ENCODE measurements at places on chromosomes 2 and 18.

DNA sequence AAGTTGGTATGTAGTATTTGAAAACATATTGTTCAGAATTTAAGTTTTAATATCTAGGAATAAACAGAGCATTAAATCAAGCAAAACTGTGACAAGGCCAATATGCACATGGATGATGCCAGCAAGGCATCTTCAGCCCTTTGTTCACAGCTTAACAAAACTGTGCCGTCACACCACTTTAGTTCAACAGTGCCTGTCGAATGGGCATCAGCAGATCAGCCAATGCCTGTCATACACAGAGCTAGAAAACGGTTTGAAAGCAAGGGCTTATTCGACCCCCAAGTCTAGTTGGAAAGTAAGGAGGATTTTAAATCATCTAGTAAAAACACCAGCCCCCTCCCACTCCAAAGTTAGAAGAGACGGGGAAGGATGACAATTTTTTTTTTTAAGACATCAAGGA, 16.7 kb downstream of the ZEB2 start:
- no peak for DNase-seq

- DNase-seq = no peak
Measured at GRCh38 chr18:44539926-44540325, 140.8 kb upstream of the SETBP1 start.

DNA sequence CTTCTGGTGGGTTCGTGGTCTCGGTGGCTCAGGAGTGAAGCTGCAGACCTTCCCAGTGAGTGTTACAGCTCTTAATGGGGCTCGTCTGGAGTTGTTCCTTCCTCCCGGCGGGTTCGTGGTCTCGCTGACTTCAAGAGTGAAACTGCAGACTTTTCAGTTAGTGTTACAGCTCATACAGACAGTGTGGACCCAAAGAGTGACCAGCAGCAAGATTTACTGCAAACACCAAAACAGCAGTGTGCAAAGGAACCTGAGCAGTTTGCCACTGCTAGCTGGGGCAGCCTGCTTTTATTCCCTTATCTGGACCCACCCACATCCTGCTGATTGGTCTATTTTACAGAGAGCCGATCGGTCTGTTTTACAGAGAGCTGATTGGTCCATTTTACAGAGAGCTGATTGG, 55.6 kb downstream of the CHRNA1 start:
- DNase-seq = no peak

DNA sequence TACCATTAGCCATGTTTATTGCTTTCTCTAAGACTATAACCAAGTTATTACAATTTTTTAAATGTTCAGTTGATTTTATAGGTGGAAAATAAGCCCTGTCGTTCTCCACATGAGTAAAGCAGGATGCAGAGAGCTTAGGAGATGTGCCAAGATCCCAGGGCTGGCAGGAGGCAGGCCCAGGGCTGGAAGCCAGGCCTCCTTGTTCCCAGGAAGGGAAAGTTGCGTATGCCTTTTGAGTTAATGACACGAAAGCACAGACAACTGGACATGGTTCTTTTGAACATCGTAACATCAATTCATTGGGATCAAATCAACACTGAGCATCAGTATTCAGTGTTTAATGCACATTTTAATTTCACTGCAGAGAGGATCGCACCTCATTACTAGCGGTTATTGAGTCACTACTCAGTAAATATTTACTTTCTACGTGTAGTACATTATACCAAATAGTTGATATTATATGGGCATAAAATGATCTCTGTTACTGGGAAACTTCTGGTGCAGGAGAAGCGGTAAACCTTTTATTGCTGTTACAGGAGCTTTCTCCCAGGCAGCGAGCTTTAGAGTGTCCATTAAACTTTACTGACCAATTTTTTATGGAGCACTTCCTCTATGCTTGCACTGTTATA, 60.0 kb downstream of the RNF144A start:
- no peak for DNase-seq

DNA sequence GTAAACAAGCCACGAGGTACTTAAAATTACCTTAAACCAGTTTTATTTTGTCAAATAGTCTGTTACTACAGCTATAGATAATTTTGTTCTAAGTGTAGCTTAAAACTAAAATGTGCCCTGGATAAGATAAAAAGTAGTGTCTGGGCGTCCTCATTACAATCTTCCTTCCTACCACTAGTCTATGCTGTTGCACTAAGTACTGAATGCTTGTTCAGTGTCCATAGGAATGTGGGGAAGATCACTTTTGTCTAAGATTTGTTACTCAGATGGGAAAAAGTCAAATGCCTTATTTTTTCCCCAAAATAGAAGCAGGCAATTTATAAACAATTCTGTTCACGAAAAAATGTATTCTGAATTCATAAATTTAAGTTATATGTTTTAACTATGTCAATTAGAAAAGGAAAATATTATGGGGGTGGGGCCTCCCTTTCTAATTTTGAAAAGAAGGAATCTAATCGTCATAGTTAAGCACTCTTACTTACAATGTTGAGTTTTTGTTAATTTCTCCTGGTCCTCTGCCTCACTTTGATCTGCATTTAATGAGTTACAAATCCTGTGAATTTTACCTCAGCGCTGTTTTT, 140.4 kb upstream of the VRK2 start:
- no peak for DNase-seq

DNA sequence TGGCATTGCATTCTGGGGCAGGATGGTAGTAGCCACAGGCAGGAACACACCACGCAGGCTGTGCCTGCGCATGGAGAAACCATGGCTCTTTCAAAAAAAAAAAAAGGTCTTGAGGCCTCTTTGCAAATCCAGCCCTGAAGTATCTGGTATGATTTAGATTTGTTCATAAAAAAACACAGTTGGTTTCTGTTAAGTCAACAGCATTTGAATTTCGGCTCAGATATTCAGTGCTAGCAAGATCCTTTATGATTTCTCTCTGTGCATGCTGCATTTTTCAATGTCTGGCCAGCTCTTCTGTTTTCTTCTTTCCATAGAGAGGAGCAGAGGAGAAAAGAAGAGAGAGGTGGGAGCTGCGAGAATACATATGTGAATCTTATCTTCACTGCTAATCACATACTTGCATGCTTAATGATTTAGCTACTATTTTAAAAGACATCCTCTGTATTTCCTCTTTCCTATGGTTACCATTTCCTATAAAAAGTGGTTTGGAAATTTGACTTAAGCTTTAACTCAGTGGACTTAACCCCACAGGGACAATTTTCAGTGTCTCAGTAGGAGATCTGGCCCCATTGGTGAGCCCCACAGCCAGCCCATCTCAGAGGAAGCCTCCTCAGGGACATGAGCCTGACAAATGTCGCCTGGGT, 214.3 kb upstream of the APCDD1 start:
- no peak for DNase-seq

All from esophagus squamous epithelium (tissue), 5 donors.